ENCODE measurements at places on chromosomes 11 and 22. TPM values are rescaled to one million over a fixed set of nuclear protein-coding genes. Genes with fewer than 3 reads are reported as not detected.

- no peak for DNase-seq
- H3K4me1 ChIP-seq: no peaks in the 10 kb centered on the region
- H3K4me3 ChIP-seq: no peak overlapping the region
- no peaks in the 10 kb centered on the region for H3K27me3 ChIP-seq
Observed at GRCh38 chr11:117366248-117366647, 38.6 kb downstream of the CEP164 start.

DNA sequence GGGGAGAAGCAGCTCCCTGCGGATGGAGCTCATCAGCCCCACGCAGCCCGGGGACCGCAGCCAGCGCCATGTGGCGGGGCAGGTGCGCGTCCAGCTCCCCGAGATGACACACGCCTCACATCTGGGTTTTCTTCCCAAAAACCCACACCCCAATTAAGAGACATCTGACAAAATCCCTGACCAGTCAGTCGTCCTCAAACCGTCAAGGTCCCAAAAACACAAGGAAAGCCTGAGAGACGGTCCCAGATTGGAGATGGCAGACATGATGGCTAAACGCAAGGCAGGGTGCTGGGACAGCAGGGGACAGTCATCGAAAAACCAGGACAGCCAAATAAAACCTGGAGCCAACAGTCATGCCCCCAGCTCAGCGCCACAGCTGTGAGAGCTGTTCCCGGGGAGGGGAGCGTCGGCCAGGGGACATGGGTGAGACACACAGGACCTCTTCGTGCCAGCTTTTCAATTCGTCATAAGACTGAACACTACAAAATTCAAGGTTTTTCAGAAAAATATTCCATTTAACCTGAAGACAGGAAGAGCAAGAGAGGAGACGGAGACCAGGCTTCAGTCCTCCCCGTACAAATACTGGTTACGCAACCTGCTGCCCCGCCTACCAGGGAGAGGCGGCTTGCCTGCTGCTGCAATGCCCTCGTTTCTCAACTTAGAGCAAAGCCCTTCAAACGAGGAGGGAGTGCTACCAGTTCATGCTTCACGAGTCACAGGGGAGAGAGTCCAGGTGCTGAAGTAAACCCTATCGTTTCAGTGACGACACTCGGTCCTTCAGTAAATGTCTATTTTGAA, 10.5 kb downstream of the TOLLIP start:
- H3K36me3 ChIP-seq: no peaks in the 10 kb centered on the region
- peak; percentile 73 for DNase-seq
- H3K27ac ChIP-seq: peak overlapping the region; percentile 53

GRCh38 chr11:32391956-32392553, 43.3 kb downstream of the WT1 start:
- H3K27me3 ChIP-seq: no peaks in the 10 kb centered on the region
- no peak overlapping the region for H3K27ac ChIP-seq
- no peaks in the 10 kb centered on the region for H3K4me1 ChIP-seq
- no peaks in the 10 kb centered on the region for H3K36me3 ChIP-seq
- DNase-seq: no peak

DNA sequence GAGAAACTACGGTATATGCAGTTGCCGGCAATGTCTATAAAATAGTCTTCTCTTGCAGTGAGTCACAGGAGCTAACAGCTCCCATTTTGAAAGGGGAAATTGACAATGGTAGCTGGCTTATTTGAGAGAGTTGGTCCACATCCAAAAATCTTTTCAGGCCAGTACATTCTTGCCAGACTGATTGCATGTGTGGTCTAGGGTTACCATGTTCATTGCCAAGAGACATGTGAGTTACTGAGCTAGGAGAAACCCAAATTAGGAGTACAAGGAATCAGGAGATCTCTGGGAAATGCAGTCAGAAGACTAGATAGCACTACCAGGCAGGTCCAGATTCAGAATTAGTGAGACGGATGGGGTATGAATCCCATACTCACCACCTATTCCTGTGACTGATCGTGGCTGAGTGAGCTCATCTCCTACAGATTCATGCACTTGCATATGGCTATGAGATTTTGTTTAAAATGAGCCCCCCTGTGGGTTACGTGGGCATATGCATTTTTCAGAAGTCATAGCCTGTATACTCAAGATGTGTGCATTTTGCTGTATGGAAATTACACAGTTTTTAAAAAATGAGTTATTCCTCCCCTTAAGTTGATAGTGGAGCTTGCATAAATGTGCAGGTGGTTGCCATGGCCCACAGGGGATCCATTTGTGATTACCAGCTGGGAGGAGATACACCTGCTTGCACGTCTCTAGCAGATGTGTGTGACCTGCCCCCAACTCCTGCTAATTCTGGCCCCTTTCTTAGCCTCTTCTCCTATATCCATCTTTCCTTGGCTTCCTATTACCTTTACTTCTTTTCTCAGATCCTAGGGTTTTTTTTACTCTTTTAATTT, 102.7 kb downstream of the COMMD9 start:
- no peaks in the 10 kb centered on the region for H3K36me3 ChIP-seq
- peaks cover 4% of the 10 kb centered on the region for H3K4me1 ChIP-seq
- H3K27ac ChIP-seq: no peak overlapping the region
- no peaks in the 10 kb centered on the region for H3K27me3 ChIP-seq

DNA sequence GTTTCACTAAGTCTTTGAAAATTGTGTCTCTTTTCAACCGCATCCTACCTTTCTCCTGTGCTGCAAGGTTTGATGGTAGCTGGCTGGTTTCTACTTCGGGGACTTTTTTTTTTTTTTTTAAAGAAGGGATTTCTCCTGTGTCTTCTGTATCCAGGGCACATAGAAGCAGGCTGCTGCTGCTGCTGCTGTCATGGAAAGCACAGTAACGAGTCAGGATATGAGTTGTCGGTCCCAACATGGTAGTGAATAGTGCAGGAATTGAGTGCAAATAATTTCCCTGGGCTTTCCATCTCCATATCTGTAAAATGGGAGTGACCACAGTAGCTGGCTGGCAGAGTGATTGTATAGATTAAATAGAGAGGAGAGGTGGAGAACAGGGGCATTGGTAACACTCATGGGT, 118.3 kb upstream of the NAV2 start:
- no peak overlapping the region for H3K27ac ChIP-seq
- H3K4me1 ChIP-seq: peaks cover 4% of the 10 kb centered on the region
- no peaks in the 10 kb centered on the region for H3K27me3 ChIP-seq
- DNase-seq: no peak
- no peak overlapping the region for H3K4me3 ChIP-seq

- no peaks in the 10 kb centered on the region for H3K27me3 ChIP-seq
- DNase-seq: no peak
- no peak overlapping the region for H3K4me3 ChIP-seq
- no peaks in the 10 kb centered on the region for H3K4me1 ChIP-seq
- no peak overlapping the region for H3K27ac ChIP-seq
Observed at GRCh38 chr11:954392-955153, 28.9 kb downstream of the AP2A2 start.

GRCh38 chr11:104663190-104664140, 234.8 kb downstream of the CASP12 start:
- no peaks in the 10 kb centered on the region for H3K4me1 ChIP-seq
- no peaks in the 10 kb centered on the region for H3K27me3 ChIP-seq

SMC1B gene
- not detected for total RNA-seq

RASGRP2 gene
- total RNA-seq: 7.6 TPM

BATF2 gene
- 2.5 TPM for total RNA-seq

All from ovary (tissue), 10 donors.